Thoracic aorta endothelial cell (primary cell): ENCODE measurements at places on chromosomes 16 and 17. TPM values are rescaled to one million over a fixed set of nuclear protein-coding genes. Genes with fewer than 3 reads are reported as not detected.

KRTAP16-1 gene
- not detected in 2 replicates for total RNA-seq

VKORC1 gene
- total RNA-seq: 65.3 and 77.1 TPM in 2 replicates

CSH1 gene
- total RNA-seq: not detected in 2 replicates

KRTAP17-1 gene
- total RNA-seq: not detected in 2 replicates

LRRC37A3 gene
- 8.1 and 13.3 TPM in 2 replicates for total RNA-seq

SPECC1 gene
- 5.2 TPM in 2 replicates for total RNA-seq

PIRT gene
- not detected in 2 replicates for total RNA-seq

ABCC1 gene
- 47.9 and 55.3 TPM in 2 replicates for total RNA-seq

FOXJ1 gene
- not detected in 2 replicates for total RNA-seq

CD300LB gene
- not detected in 2 replicates for total RNA-seq

KRT20 gene
- total RNA-seq: not detected in 2 replicates

PMFBP1 gene
- under 0.01 and 0.14 TPM in 2 replicates for total RNA-seq
